Activated CD8-positive, alpha-beta memory T cell treated with anti-CD3 and anti-CD28 coated beads for 4 hours (primary cell): ENCODE measurements at places on chromosomes 5 and 9.

GRCh38 chr9:2800394-2801179 lies 43.3 kb downstream of the PUM3 start:
- DNase-seq, result no peak

- no peak for DNase-seq
Observed at GRCh38 chr5:100270023-100270771, 265.0 kb upstream of the FAM174A start.

- DNase-seq, result no peak
Observed at GRCh38 chr9:136997830-136998234, 1.5 kb upstream of the CLIC3 start.

- DNase-seq, result no peak
Observed at GRCh38 chr5:150305095-150305494, 2.4 kb upstream of the ARSI start.

DNA sequence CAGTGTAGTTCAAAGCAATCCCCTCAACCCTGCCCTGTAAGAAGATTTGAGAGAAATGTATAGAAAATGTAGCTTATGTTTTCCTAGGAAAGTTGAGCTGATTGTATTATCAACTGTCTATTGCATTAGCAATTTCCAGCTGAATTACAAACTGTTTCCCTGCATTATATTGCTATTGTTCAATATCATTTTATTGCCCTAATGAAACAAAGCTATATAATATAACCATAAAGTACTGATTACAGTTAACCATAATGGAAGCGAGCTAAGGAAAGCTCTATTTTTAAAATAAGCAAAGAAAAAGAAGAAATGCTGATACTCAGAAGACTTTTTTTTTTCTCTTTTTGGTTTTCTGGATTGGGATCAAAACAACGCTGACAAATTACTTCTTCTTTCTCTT lies 228.3 kb downstream of the EFNA5 start:
- DNase-seq, result no peak

DNA sequence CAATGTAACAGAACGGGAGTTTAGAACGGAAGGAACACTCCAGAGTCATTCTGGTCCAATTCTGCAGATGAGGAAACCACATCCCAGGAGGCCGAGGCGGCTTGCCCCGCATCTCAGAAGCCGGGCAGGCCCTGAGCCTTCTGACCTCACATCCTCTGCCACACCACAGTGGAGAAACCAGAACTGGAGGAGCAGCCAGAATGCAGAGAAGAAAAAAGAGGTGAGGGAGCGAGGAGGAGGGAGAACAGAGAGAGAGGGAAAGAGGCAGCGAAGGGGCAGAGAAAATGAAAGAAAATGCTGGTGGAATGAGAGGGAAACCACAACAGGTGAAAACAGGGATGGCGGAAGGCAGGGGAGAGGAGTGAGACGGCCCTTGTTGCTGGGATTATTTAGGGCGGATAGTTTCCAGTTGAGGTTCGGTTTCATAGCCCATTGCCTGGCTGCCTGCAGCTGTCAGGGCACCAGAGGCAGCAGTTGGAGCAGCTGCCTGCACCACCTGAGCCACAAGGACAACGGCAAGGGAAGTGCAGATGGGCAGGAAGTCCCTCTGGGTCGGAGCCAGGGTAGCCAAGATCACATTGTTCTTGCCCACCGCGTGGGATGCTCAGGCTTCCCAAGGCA lies at the start of gene HMHB1:
TSS of gene HMHB1 (plus strand) at position 77 of the 621 bp plus-strand sequence.
- no peak for DNase-seq

DNA sequence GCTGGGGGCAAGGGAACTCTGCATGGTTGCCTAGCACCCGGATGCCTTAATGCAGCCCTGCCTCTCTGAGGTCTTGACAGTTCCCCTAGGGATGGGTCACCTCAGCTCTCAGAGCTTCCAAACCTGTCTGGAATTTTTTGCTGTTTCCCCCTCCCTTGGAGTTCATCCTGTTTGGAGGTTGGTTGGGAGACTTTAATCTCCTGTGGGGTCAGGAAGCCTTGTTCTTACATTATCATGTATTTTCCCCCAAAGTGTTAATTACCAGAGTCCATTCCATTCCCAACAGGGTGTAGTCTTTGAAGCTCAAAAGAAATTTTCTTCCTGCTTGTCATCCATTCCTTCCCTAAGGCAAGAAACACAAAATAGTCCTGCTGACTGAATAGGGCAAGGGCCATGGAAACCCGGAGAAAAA lies 150.3 kb upstream of the SPRY4 start:
- no peak for DNase-seq

- DNase-seq, result no peak
Observed at GRCh38 chr9:79962836-79963235, 391.1 kb downstream of the TLE4 start.

DNA sequence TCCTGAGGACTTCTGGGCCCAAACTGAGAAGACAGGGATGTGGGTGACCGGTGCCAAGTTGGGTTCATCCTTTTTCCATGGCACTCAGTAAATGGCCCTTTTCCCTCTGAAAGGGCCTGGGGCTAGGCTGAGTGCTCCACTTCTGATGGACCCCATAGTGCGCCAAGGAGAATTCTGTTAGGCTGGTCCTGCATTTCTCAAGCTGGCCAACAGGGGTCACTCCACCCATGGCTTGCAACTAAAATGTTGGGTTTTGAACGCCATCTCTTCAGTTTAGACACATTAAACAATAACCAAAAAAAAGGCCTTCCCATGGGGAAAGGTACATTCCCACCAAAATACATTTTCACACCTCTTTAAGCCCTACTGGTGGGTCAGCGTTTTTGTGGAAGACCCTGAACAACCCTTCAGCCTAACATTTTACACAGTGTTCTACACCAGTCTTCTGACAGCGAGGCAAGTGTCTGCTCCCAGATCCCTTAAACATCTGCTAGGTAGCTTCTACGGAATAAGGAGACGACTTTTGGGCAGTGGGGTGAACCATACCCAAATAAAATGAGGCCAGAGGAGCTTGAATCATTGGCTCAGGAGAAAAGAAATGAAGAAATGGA lies 27.3 kb downstream of the CNTFR start:
- no peak for DNase-seq

DNA sequence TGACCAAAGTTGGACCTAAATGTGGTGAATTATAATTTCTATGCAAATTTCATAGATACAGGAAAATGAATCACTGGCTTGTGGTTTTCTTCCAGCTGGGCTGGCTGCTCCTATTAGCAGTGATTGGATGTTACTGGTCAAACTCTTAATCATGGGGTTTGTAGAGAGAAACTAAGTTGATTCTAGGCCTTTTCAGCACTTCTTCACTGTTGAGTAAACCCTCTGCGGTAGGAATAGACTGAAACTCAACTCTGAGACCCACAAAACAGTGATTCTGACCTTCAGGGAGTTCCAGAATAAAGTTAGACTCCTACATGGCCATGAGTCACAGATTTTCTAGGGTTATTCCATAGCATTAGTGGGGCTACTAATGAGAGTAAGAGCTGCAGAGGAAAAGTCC lies 47.9 kb upstream of the FKTN start:
- no peak for DNase-seq

DNA sequence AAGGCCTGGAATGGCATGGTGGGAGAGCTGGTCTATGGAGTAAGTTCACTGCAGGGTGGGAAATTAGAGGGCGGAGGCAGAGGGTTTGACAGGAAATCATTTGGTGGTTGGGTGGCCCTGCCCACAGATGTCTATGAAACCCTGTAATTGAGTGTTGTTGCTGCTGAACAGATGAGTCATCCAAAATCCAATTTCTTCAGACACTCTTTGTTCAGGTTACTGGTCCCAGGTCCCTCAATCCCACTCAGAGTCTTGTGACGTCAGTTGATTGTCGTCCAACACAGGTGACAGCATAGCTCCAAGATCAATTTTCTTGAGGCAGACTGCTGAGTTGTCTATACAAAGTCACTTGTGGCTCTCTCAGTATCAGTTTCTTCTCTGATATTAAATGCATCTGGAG lies 208.6 kb downstream of the GRIA1 start:
- no peak for DNase-seq

DNA sequence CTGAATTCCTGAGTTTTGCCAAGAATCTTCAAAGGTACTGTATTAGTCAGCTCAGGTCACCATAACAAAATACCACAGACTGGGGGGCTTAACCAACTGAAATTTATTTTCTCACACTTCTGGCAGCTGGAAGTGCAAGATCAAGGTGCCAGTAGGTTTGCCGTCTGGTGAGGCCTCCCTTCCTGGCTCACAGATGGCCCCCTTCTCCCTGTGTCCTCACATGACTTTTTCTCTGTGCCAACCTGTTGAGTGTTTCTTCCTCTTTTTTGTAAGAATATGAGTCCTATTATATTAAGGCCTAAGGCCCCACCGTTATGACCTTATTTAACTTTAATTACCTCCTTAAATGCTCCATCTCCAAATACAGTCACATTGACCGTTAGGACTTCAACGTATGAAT lies 156.1 kb upstream of the KIF2A start:
- no peak for DNase-seq

DNA sequence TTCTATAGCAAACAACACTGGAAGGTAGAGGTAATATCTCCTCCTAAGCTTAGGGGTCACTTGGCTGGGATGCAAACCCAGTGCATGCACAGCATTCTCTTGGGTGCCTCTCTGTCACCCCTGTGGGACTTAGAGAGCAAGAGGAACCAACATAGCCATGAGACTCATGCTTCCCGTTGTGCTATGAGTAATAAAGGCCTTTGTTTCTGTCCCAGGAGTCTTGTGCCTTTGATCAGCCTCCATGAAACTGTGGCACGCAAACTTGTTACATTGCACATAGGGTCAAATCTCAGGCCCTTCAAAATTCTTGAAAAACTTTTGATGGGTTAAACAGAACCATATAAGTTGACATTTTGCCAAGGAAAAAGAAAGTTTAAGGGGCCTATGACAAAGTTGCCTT lies 272.8 kb downstream of the TAF11L14 start:
- no peak for DNase-seq

DNA sequence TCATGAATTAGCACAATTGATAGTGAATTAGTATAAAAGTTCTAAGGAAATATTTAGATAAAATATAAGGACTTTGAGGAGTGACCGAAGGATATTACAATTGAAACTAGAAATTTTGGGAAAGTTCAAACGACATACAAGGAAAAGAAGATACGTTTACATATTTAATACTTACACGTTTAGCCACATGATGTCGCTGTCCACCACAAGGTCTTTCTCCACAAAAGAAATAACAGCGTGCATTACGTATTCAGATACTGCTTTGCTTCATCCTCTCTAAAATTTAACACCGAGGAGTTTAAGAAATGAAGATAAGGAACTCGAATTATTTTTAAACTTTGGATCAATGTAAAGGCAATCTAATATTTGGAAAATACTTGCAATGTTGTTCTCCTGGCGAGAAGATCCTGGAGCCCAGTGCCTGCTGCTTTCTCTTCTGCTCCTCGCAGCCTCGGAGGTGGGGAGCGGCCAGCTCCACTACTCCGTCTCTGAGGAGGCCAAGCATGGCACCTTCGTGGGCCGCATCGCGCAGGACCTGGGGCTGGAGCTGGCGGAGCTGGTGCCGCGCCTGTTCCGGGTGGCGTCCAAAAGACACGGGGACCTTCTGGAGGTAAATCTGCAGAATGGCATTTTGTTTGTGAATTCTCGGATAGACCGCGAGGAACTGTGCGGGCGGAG lies at the start of gene PCDHA3:
TSS of gene PCDHA3 (plus strand) at position 242 of the 678 bp plus-strand sequence.
- no peak for DNase-seq

- no peak for DNase-seq
Observed at GRCh38 chr9:100196828-100197227, 97.8 kb downstream of the INVS start.

- DNase-seq, result no peak
Observed at GRCh38 chr5:101751105-101751504, 545.0 kb downstream of the SLCO4C1 start.

- no peak for DNase-seq
Observed at GRCh38 chr5:97266576-97266975, 83.5 kb upstream of the RIOK2 start.

GRCh38 chr9:33742051-33742450 lies 53.3 kb upstream of the PRSS3 start:
- DNase-seq, result no peak

DNA sequence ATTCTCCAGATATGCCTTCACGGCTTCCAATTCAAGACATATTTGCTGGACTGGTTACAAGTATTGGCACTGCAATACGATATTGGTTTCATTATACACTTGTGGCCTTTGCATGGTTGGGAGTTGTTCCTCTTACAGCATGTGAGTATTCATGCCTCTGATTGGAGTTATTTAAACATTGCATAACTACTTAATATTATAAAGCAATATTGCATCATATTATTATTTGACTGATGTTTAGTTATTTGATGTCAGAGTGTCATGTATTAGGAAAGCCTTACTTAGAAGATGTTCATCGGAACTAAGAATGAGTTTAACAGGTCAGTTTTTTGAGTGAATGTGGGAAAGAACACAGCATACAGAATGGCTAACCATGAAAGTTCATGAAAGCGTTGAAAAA lies 28.3 kb downstream of the MARCHF6 start:
- DNase-seq, result no peak

GRCh38 chr9:86856259-86856658 lies 91.0 kb downstream of the GAS1 start:
- no peak for DNase-seq
